ENCODE measurements at places on chromosomes 12 and 14.

GRCh38 chr12:55515696-55516095 lies 23.5 kb downstream of the OR6C68 start:
- DNase-seq: no peak

DNA sequence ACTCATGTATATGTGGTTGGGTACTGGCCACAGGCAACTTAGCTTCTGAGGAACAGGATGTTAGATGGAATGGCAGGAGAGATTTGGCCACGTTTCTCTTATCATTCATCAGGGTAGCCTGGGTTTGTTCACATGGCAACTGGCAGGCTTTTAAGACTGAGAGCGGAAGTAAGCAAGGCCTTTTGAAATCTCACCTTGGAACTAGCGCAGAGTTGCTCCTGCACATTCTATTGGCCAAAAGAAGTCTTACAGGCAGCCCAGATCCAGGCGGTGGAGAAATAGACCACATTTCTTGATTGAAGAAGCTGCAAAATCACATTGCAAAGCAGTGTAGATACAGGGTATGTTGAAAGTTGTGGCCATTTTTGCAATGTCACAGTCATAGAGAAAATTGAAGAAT lies 3.7 kb downstream of the CLEC4A start:
- peak; percentile 19 for DNase-seq

DNA sequence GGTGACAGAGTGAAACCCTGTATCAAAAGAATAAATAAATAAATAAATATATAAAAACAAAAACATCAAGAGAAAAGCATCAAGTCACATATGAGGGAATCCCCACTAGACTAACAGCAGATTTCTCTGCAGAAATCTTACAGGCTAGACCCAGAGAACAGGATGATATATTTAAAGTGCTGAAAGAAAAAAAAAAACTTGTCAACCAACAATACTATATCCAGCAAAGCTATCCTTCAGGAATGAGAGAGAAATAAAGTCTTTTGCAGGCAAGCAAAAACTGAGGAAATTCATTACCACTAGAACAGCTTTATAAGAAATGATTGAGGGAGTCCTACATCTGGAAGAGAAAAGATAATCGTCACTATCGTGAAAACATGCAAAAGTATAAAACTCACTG lies 6.4 kb upstream of the SFSWAP start:
- no peak for DNase-seq

- no peak for DNase-seq
These were observed 13.2 kb upstream of the OVCH1 start for GRCh38 chr12:29510591-29511185.

DNA sequence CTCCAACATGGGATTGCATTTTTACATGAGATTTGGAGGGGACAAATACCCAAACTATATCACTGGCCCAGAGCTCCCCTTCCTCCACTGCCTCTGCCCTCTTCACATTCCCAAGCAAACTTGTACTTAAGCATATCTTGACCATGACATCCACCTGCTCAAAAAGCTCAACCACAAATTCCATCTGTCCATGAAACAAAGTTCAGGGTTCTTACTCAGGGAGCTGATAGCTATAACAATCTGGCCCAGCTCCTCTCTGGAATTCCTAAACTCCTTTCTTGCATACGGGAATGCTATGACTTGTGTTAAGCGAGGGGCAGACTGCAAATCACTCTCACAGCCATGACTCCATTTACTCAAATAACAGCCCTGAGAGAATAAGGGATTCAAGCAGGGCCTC lies 152.1 kb downstream of the GALC start:
- no peak for DNase-seq

- DNase-seq: no peak
These were observed 163.9 kb downstream of the PTCSC3 start for GRCh38 chr14:36012621-36013020.

GRCh38 chr14:77914073-77914721 lies 114.3 kb downstream of the ADCK1 start:
- no peak for DNase-seq
